Jurkat, Clone E6-1 (cell line): ENCODE measurements at places on chromosomes 1 and 21.
A peak's percentile ranks its signal among the peaks of the same experiment; 100 is the strongest.

DNA sequence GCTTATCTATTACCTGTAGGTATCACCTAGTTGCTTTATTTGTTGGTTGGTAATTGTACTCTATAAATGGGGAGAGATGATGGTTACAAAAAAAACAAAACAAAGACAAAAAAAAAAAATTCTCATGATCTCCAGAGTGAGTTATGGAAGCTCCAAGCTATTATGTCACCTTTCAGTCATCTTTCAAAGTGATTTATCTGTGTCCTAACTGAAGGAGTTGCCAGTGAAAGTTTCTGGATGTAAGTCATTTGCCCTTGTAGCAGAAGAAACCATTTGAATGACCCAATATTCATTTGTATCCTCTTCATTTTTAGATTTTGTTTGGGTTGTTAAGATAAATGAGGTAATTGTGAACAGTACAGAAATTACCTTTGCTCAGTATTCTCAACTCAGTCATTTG, 3.6 kb downstream of the SLC35F3 start:
- no peak for DNase-seq

GRCh38 chr1:116497656-116498055, 73.2 kb downstream of the CD58 start:
- DNase-seq, result no peak

DNA sequence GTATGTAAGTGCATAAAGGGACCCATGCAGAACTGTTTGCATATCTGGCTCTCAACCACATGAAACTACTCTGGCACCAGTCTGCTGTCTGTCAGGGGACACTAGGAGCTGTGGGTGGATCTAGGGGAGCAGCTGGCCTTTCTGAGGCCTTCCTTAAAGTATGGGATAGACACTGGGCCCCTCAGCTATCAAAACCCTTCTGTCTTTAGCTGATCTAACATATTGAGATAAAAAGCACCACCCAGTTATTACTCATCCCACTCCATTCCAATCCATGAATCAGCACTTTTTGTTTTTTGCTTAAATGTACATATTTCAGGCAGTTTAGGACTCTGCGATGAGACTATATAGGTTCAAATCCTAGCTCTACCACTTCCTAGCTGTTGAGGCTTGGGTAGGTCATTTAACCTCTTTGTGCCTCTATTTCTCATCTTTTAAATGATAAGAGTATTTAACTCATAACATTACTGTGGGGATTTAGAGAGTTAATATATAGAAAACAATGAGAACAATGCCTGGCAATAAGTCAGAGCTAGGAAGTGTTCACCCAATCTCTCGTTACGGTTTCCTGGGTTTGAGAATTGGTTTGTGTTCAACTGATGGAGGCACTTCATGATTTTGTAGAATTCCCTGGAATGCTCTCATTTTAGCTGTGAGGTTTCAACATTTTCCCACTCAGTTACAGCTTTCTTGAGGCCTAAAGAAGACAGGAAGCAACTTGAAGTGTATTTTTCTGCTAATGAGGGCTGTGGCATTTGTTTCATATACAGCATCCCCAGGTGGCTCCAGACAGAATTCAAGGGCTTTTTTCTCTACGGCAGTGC, 68.9 kb downstream of the LRIG2 start:
- no peak for DNase-seq

- no peak for DNase-seq
Observed at GRCh38 chr1:230643908-230644307, 1.6 kb downstream of the COG2 start.

- no peak for DNase-seq
Observed at GRCh38 chr1:230285351-230285750, 140.8 kb downstream of the PGBD5 start.

GRCh38 chr1:156060937-156061636, at the start of gene RAB25:
Gene RAB25 (plus strand): TSS chr1:156061160. CDS start chr1:156061401, 241 bp downstream.
- no peak for DNase-seq

GRCh38 chr1:40781608-40781971, 2.0 kb upstream of the KCNQ4 start:
- DNase-seq, result no peak

- DNase-seq, result no peak
Observed at GRCh38 chr1:192707978-192708547, 72.1 kb downstream of the RGS13 start.

- no peak for DNase-seq
Observed at GRCh38 chr1:34844252-34844634, 15.3 kb downstream of the SMIM12 start.

DNA sequence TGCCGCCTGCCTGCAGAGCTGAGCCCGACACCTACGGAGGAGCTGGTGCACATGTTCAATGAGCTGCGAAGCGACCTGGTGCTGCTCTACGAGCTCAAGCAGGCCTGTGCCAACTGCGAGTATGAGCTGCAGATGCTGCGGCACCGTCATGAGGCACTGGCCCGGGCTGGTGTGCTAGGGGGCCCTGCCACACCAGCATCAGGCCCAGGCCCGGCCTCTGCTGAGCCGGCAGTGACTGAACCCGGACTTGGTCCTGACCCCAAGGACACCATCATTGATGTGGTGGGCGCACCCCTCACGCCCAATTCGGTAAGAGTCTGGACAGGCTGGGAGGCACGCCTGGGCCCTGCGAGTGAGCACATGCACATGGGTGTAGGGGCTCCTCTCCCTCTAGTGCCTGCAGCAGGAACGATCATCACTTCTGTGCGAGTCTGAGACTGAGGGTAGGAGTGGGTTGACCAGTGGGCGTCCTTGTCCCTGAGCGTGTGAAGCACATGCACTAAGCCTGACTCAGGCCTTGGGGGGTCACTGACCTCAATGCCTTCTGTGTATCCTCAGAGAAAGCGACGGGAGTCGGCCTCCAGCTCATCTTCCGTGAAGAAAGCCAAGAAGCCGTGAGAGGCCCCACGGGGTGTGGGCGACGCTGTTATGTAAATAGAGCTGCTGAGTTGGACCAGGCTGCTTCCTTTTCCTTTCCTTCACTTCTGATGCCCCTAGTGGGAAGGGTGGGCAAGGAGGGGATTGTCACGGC, 6.9 kb downstream of the DMAP1 start:
- no peak for DNase-seq

GRCh38 chr1:228044961-228045360, 37.5 kb upstream of the ARF1 start:
- DNase-seq, result no peak

DNA sequence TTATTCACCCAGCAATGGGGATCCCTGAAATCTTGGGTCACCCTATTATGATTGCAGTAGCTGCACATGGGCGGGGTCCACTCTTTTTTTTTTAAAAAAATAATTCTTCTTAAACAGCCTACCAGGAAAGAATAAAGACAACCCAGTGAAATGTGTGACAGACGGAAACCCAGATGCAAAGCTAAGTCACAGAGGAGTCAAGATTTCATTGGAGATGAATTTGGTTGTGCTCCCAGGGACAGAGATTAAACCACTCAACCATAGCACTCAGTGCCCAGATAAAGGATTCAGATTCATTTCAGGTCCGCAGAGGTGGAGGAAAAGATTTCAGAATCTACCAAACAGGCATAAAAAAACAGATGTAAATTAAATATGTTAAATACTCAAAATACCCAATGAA, 583.5 kb upstream of the ZP4 start:
- DNase-seq, result no peak

GRCh38 chr1:176379626-176380339, 83.2 kb upstream of the PAPPA2 start:
- DNase-seq, result no peak

GRCh38 chr21:30168086-30168485, 1.5 kb upstream of the CLDN17 start:
- no peak for DNase-seq

GRCh38 chr21:46355161-46356004, 31.4 kb downstream of the PCNT start:
- DNase-seq, result peak; percentile 42

DNA sequence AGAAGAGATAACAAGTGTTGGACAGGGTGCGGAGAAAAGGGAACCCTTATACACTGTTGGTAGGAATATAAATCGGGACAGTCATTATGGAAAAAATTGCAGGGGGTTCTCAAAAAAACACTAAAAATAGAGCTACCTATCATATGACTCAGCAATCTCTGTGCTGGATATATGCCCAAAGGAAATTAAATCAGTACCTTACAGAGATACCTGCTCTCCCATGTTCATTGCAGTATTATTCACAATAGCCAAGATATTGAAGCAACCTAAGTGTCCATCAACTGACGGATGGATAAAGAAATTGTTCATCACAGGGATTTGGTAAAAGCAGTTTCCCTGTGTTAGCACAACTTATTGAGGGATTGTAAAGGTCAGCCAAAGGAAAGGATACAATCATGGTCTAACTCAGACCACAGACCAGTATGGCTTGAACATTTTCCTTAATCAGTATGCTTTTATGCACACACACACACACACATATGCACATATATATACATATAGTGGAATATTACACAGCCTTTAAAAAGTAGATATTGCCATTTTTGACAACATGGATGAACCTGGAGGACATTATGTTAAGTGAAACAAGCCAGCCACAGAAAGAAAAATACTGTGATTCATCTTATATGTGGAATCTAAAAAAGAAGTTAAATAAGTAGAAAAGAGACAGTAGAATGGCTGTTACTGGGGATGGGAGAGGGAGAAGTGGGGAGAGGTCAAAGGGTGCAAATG, 44.2 kb upstream of the IRF2BP2 start:
- DNase-seq, result no peak

- DNase-seq, result no peak
Observed at GRCh38 chr1:38064197-38064903, 17.8 kb upstream of the POU3F1 start.

DNA sequence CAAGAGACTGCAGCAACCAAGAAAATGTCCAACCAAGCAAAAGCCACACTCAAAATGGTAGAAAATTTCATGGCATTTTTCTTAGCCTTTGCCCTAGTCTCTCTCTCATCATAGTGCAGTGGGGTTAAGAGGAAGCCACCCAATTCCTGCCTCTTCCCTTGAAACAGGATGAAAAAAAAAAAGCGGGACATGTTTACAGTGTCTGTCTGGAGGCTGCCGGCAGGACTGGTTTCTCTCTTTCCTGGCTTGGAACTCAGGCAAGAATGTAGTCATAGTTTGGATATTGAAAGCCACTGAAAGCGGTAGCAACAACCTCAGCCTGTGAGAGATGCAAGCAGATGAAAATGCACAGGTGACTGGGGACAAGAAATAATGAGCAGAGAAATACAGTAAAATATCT, 13.3 kb upstream of the TNFSF18 start:
- no peak for DNase-seq

GRCh38 chr1:229759037-229759435, 133.0 kb downstream of the URB2 start:
- DNase-seq, result no peak

DNA sequence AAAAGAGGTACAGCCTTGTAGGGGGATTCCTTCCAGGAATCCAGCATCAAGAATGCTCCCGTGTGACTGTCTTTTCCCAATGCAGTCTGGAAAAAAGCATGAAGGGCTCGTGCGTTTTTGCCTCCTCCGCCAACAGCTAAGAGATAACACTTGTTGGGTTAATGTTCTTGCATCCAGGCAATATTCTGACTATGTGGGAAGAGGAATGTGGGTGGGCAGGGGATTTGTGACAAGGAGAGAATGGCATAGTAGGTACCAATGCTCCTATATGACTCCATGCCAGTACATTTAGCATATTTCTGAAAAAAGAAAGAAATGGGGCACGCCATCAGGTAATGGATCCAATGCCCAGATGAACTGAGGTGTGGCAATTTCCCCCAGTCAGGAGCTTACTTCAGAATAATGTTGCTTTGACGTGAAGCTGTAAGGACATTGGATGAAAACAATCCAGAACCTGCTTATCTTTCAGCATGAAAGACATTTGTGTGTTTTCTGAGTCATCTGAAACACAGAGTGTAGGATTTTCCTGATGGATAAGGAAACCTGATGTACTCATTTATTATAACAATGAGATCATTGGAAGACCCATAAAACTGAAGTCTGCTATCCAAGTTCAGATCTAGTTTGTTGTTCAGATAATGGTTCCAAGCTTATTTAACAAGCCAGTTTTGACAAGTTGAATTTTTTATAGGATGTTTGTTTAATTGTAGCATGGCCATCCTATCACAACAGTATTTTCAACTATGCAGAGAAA, 105.5 kb downstream of the LYPLAL1 start:
- DNase-seq, result no peak

- DNase-seq, result no peak
Observed at GRCh38 chr1:54425152-54425584, 19.0 kb upstream of the SSBP3 start.

DNA sequence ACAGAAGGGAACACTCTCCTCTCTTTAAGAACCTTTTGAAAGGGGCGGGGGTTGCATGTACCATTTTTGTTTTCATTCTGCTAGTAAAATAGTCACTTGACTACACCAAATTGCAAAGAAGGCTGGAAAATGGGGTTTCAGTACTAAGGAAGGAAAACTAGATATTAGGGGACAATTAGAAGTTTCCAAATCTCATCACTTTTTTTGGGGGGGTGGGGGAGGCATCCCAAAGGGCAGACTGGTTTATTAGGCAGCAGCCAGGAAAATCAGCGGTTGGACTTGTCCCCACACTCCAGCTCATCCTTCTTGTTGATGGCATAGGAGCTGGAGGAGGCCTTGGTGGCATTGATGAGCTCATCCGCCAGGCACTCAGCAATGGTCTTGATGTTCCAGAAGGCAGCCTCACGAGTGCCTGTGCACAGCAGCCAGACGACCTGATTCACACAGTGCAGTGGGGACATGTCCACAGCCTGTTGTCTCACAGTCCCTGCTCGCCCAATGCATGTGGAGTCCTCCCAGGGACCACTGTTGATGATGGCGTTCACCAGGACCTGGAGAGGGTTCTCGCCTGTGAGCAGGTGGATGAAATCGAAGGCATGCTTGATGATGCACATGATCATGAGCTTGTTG, 1.7 kb upstream of the TMEM50B start:
- DNase-seq, result no peak

- DNase-seq, result no peak
Observed at GRCh38 chr1:13482600-13482999, 31.2 kb downstream of the LRRC38 start.

- no peak for DNase-seq
Observed at GRCh38 chr1:65425006-65425405, 4.5 kb downstream of the LEPR start.

GRCh38 chr1:60427701-60428100, 354.1 kb upstream of the C1orf87 start:
- DNase-seq, result no peak

GRCh38 chr1:203968761-203969160, 104.2 kb upstream of the SOX13 start:
- DNase-seq, result no peak
